ENCODE measurements at places on chromosomes 6 and 20.

DNA sequence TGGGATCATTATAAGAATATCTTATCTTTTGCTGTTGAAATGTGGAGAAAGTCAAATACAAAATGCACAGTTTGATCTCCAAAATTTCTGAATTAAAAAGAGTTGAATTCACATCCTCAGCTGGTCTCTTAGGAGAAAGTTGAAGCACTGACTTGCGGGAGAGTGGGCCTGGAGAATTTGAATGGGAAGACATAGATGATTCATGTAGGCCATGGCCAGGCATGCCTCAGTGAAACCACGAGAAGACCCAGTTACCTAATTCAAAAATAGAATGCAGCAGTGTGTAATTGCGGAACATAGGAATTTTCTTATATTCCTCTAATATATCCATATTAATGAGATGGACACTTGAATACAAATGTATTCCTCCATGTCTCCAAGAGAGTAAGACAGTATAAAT is 53.0 kb upstream of the DTNBP1 start:
- DNase-seq: no peak

- no peak for DNase-seq
Measured at GRCh38 chr6:66897576-66897975, 1190.5 kb upstream of the EYS start.

GRCh38 chr6:713351-713750 is 20.4 kb upstream of the EXOC2 start:
- no peak for DNase-seq

DNA sequence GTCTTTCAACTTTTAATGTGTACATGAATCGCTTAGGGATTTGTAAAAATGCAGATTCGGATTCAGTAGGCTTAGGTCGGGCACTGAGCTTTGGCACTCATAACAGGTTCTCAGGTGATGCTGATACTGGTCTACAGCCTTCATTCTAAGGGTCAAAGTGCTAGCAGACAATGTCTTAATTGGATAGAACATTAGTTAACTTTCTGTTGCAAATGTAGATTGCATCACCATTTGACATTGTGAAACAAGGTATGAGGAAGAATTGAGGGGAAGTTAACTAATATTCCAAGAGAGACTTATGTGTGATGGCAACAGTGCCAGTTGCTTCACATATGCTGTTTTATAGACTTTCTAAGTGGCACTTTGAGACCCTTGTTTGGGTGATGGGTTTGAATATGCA is 86.9 kb downstream of the MLIP start:
- no peak for DNase-seq

DNA sequence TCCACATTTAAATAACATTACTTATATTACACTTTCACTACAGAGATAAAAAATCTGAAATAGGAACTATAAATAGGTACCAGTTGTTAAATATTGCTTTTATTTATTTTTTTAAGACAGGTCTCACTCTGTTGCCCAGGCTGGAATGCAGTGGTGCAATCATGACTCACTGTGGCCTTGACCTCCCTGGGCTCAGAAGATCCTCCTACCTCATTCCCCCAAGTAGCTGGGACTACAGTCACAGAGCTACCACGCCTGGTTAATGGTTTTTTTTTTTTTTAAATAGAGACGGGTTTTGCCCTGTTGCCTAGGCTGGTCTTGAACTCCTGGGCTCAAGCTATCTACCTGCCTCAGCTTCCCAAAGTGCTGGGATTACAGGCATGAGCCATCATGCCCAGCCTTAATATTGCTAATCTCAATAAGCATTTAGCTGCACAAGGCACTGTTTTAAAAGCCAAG is 17.3 kb downstream of the EEF1E1 start:
- peak; percentile 97 for DNase-seq

DNA sequence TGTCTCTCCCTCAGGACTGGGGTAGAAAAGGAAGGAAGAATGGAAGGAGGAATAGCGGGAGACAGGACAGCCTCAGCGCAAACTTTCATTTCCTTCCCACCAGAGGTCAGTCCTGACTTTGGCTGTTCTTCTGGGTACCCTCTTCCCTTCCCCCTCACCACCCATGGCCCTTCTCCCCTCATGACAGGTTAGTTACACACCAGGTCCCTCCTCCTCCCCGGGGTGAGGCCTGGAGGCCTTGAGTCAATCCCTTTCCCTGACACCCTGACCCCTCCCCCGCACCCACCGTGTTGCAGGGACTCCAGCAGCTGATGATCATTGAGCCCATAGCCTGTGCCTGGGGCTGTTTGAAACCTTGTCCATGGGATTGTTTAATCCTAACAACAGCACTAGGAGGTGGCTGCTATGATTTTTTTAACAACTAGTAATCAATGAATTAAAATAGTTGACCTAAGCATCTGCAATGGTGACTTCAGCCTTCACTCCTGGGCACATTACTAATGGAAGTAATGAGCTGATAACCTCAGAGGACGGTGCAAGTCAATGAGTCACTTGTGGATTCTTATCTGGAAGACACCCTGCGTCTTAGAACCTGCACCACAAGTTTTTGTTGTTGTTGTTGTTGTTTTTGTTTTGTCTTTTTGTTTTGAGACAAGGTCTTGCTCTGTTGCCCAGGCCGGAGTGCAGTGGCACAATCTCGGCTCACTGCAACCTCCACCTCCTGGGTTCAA is 46.6 kb upstream of the CCDC167 start:
- DNase-seq: peak; percentile 20

DNA sequence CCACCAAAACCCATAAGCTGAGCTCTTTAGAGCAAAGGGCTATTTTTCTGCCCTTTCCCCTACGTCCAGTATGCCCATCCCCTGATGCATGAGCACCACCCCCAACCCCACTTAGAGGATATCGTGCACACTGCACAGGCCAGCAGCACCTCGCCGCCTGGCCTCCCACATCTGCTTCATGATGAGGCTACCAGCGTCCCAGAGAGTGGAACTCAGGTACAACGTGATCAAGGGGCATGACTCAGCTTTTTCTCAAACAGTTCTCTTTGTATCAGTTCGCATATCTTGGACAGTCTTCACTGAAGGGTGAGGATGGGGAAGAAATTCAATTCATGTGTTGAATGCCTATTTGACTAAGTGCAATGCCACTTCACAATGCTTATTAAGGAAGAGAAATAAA is 81.9 kb upstream of the QKI start:
- no peak for DNase-seq

GRCh38 chr6:3616565-3617176 is 134.8 kb downstream of the PXDC1 start:
- DNase-seq: no peak

DNA sequence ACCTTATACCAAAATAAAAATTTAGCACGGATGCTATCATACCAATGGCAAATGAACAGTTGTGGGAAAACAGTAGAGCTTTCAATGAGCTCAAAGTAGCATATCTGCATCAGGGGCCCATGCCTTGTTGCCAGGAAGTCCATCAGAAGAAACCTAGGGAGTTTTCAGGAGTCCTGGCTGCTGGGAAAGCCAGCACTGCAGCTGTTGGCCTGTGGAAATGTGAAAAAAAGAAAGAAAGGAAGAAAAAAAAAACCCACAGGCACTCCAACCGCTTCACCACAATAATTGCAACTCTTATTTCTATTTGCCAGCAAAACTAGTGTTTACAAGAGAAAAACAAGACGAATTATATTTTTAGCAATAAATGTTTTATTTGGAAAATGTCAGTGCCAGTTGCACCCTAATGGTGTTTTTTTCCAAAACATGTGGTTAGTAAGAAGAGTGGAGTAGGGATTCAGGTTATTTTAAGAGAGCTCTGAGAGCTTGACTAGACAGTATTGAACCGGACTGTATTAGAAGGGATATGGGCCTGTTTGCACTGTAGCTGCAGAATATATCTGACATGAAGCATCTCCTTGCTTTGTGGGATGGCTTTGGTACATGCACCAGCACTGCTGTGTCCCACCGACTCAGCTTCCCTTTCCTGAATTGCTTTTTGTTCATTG is 137.3 kb downstream of the CCDC170 start:
- DNase-seq: no peak

DNA sequence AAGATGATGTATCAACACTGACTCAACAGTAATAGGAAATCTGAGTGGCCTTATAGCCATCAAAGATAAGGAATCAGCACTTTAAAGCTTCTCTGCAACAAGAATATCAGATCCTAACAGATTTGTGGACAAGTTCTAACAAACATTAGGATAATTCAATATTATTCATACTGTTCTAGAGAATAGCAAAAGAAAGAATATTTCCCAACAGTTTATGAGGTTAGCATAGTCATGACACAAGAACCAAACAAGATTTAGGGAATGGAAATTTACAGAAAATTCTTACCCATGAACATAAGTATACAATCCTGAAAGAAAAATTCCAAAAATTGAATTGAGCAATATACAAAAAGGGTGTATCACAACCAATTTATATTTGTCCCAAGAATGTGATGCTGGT is 64.3 kb upstream of the BTBD3 start:
- no peak for DNase-seq

DNA sequence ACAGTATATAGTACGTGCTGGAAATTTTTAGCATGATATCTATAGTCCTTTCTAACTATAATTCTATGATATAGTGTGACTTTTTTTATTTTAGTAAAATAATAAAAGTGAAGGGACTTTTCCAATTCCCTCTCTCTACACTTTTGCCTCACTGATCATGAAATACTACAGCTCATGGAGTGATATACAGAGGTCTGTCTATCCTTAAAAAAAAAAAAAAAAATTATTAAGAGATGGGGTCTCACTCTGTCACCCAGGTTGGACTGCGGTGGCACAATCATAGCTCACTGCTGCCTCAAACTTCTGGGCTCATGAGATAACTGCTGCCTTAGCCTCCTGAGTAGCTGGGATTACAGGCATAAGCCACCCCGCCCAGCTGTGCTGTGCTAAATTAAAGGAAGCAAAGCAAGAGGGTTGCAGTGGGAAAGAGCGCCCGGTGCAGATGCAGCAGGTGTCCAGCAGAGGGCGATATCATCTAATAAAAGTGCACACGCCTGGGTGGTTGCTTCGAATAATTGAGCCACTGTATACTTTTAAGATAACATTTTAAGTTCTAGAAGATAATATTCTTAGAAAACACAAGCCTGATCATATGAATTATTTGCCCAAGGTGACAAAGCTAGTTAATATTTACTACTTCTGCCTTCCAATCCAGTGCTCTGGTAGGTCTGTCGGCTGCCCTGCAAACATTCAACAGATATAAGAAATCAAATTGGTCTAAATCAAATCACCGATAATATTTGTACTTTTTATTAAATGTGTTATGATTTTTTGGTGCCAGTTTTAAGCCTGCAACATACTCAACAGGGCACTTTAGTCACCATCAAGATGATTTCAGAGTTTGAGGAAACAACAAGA is 94.9 kb upstream of the NT5E start:
- peak; percentile 78 for DNase-seq

DNA sequence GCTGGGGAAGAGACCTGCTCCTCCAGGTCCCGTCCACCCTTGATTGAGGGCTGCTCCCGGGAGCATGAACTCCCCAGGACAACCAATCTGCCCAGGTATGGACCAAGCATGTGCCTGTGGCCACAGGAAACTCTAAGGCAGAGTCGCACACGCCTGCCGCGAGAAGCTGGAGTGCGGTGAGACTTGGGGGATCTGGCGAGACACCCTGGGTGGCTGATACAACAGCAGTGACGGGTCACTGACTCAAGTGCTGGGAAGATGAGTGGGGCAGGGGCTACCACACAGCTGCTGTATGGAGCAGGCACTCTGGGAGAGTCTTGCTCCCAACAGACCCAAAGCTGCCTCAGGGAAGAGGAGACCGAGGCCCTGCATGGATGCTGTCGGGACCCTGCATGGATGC is 40.1 kb downstream of the BFSP1 start:
- no peak for DNase-seq

GRCh38 chr20:44629017-44629385 is 22.5 kb downstream of the ADA start:
- DNase-seq: no peak

DNA sequence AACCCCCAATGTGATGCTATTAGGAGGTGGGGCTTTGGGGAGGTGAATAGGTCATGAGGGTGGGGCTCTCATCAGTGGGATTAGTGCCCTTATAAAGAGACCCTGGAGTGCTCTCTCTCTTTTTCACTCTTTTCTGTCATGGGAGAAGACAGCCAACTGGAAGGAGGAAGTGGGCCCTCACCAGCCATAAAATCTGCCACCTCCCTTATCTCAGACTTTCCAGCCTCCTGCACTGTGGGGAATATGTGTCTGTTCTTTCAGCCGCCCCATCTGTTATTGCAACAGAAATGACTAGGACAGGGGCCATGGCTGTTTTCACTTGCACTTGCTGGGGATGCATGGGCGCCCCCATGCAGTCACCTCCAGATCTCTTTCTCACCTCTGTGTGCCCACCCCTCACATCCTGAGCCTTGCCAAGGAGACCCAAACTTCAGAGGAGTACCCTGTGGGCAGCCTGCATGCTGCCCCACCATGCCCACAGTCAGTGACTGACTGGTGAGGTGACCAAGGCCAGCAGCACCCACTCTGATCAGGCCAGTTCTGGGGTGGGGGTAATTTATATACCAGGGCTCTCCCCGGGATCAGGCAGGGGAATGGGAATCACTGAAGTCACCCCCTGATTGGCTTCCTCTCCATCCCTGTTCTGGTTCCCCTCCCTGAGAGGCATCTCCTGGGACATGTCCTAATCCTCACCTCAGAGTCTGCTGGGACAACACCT is 118.4 kb downstream of the ANKRD60 start:
- DNase-seq: no peak

- no peak for DNase-seq
Measured at GRCh38 chr6:117494694-117495318, 12.3 kb downstream of the DCBLD1 start.

- peak; percentile 40 for DNase-seq
Measured at GRCh38 chr6:26445934-26446667, 5.8 kb downstream of the BTN3A3 start.

- peak; percentile 54 for DNase-seq
Measured at GRCh38 chr6:29589423-29590048, 4.6 kb downstream of the OR2H2 start.

- DNase-seq: no peak
Measured at GRCh38 chr6:21501021-21501354, 92.6 kb upstream of the SOX4 start.

DNA sequence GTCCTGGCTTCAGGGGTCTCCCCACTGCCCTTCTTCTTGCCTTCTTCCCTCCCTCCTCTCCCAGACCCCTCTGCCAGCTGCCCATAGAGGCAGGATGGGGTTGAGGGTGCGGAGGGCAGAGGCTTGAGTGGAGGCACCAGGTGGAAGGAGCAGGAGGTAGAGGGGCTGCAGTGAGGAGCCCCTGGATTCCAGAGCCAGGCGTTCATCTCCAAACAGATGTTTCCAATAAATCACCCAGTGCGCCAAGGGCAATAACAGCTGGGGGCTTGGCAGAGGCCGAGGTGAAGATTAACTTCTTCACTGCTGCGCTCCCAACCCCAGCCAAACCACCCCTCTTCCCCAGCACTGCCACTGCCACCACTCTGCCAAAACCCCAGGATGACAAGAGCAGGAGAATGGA is 10.7 kb downstream of the MDFI start:
- no peak for DNase-seq

GRCh38 chr6:102187186-102187585 is 793.7 kb downstream of the GRIK2 start:
- DNase-seq: no peak

GRCh38 chr6:79145301-79145700 is 67.2 kb upstream of the PHIP start:
- DNase-seq: no peak
